ENCODE measurements at places on chromosomes 5 and 9.
A peak's percentile ranks its signal among the peaks of the same experiment; 100 is the strongest.

- DNase-seq: no peak
Measured at GRCh38 chr9:126461029-126461428, 134.4 kb downstream of the MVB12B start.

GRCh38 chr5:133944263-133945185, 23.9 kb downstream of the C5orf15 start:
- DNase-seq: no peak

DNA sequence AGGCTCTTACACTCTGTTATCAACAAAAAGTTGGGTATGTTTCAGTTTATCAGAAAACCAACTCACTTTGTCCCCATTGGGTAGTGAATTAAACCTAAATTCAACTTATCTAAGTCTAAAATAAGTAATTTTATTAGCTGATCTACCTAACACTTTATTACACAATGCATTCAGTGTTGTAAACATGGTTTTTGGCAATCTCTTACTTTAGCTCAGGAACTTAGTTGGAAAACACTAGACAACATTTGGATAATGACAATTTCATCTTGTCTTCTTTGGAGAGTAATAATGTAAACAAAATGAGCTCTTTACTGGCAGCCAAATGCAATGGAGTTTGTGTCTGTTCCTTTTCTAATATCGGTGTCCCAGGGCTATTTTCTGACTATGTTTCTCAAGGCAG, 33.0 kb downstream of the FGF10 start:
- DNase-seq: no peak

GRCh38 chr5:6747103-6747502, 33.9 kb downstream of the TENT4A start:
- no peak for DNase-seq

DNA sequence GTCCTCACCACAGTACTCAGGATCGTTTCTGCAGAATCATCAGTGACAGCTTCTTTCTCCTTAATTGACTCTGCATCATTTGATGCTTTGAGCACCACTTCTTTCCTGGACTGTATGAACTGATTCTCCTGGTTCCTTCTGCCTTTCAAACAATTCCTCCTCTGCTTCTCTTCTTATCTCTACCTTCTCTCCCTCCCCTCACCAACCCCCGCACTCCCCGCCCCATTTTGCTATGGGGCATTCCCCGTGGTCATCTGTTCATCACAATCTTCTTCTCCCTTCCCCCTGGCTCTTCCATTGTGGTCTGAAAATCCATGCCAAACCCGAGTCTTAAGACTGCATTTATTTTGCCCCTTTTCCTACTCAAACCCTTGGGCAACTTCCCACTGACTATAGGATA, 57.9 kb downstream of the FAM78A start:
- no peak for DNase-seq

DNA sequence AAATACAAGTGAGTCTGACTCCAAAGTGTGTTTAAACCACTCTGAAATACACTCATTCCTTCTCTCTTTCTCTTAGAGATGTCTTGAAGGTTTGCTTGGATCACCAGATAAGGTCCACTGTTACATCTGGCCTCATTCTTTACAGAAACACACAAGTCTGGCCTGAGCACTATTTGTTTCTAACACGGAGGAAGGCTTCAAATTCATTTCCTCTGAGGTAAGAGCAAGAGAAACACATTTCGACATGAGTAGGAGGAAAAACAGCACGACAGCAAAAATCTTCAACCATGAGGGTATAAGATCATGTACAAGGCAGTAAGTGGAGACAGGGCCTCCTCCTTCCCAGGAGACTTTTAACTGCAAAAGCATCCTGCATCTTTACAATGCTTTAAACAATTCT, 8.0 kb downstream of the SIL1 start:
- no peak for DNase-seq

GRCh38 chr9:79719021-79719420, 147.3 kb downstream of the TLE4 start:
- DNase-seq: no peak

DNA sequence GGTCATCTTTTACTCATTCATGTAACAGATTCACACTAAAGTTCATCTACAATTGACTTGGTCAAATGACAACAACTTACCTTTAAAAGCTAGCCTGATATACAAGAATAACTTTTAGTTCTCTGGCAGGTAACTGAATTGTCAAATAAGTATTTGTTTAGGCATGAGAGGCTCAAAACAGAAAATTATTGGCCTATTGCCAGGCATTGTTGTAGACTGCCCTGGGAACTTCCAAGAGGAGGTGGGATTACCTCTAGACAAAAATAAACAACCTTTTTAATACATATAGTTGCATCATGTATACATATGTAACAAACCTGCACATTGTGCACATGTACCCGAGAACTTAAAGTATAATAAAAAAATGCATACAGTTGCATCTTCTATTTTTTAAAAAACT, 18.2 kb upstream of the SLCO4C1 start:
- DNase-seq: no peak

DNA sequence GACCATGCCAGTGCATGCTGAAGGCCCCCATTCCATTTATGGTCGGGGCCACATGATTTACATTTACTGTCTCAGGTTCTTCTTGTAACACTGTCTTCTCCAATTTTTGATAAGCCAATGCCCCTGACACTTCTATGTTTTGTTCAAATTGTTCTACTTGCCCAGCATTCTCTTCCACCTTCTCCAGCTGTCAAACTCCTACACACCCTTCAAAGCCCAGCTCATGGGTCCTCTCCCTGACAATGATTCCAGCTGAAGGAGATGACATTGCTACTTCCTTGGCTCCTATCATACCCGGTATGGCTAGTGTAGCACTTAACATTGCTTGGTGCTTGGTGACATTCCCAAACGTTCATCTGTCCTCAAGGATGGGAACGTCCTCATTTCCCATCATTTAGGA, 41.1 kb upstream of the KCNMB1 start:
- no peak for DNase-seq

GRCh38 chr5:22965960-22966359, 112.8 kb upstream of the CDH12 start:
- DNase-seq: no peak

GRCh38 chr9:122042056-122042455, 51.1 kb downstream of the TTLL11 start:
- no peak for DNase-seq

DNA sequence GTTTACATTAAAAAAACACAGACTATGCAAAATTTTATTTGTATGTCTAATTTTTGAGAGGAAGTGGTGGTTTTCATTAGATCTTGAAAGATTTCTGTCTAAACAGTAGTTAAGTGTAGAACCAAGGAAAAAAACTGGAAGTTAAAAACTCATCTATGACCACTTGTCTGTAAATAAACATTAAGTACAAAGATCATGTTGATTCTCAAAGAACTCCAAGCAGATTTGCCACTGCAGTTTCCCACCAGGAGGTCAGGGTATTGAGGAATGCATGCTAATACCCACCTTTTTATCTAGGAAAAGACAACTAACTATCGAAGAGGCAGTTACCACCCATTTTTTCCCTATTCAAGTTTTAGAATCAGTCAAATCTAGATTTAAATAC, 1.9 kb downstream of the STOM start:
- DNase-seq: no peak

DNA sequence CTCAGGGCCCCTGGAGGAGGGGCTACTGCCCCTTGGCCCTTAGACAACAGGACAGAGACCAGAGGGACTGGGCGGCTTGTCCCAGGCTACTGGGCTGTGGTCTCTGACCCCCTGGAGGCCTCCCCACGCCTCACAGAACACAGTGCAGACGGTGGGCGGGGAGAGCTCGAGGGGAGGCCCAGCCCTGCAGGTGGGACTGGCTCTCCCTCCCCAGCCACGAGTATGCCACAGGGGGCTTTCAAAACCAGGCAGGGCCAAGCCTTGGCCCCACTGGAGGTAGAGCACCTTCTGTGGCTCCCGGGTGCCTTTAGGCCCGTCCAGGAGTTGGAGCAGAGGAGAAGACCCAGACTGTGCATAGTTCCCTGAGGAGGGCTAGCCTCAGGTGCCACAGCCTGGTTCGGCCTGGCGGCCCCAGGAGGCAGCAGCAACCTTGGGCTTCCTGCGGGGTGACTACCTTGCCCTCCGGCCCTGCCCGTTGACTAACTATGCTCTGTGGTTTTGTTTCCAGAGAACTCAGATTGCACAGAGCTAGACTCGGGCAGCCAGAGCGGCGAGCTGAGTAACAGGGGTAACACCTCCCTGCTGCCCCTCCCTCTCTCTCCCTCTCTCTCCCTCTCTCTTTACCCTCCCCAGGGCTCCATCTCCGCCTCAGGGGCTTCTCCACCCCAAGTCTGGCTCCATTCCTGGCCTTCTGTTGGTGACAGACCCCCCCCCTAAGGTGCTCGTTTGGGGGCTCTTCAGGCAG, 15.5 kb downstream of the CARD19 start:
- DNase-seq: no peak

- DNase-seq: no peak
Measured at GRCh38 chr9:74132986-74133385, 364.1 kb upstream of the RORB start.

DNA sequence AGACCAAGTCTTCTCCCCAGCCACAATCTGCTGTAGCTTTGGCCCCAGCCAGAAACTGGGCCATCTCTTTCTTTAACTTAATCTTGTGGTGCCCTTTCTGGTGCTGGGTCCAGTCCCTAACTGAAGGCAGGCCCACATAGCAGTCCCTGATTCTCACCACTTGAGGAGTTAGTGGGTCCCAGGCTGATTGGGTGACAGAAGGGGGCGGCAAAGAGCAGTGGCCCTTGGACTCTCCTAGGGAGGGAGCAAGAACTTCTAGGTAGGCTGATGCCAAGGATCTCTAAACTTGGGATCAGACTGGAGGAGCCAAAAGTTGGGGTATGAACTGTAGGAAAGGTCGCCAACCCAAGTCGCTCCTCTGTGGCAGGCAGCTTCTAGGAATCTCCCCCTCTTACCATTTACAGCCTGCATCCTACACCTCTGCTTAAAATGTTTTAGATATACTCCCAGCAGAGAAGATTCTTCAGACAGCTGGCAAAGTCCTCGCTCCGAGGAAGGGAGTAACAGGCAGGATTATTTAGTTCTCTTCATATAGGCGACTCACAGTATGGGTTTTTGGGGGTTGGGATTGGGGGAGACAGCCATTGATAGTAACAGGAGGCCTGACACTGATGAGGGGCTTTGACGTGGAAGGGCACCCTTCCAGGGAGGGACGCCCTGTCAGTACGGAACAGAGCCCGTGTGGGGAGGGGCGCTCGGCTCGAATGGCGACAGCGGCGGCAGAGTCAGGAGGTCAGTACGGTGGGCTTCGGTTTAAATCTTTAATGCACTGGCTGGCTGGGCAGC, 2.0 kb upstream of the CCL27 start:
- DNase-seq: peak; percentile 58

DNA sequence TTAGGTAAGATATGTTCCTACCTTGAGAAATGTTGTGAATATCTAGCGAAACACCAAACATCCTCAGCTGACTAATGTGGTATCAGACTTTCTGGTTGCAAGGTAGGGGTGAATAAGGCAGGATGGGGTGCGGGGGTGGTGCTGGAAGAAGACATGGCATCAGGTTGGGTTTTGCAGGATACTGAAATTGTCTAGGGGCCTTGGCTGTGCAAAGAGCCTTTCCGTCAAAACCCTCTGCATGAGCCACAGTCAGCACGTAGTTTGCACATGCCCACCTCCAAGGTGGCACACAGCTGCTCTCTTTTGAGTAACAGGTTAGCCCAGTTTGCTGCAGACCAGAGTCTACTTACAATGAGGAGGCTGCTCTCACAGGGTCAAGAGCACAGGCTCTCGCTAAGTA, 42.0 kb downstream of the SFXN1 start:
- DNase-seq: no peak

DNA sequence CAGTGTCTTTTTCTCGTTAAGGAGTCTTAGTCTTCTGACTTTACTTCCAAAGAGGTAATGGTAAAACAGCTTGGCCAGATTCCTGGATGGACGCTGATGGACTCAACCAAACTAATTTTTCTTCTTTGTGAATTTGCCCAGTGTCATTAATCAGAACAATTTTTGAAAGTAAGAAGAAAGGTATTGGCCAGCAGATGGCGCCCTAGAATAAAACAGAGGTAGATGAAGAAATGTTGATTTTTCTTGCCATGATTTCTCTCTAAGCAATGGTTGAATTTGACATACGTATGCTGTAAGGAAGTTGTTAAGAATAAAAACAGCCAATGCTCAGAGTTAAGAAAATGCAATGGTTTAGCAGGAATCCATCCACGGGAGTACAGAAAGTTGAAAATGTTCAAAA, 500.0 kb downstream of the DIRAS2 start:
- DNase-seq: peak; percentile 40

GRCh38 chr5:99715921-99716320, 787.1 kb upstream of the CHD1 start:
- no peak for DNase-seq

DNA sequence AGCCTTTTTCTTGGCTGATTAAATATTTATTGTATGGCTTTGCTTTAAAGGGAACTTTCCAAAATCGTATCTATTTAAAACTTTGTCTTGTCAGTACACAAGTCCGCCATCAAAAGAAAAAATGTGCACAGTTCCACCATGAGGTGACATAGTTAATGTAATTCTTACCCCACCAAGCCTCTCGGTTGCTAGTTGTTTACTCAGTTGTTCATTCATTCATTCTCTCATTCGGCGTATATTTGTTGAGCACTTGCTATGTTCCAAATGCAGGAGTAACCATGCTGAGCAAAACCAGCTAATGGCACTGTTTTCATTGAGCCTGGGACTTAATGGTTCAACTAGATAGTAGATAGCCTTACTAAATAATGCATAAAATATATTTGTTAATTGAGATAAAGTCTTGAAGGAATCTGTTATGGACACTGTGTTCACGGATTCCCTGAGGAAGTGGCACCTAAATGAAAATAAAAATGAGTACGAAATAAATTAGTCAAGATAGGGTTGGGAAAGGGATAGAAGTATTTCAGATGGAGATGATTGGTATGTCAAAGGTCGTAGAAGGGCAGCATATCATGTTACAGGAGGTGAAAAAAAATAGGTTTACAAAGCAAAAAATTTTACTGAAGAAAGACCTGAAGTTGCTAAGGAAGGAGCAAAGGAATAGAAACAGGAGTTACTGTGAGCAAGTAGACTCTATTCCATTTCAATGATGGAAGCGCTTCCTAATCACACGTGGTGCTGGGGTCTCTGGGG, 1.5 kb downstream of the DCAF10 start:
- no peak for DNase-seq

DNA sequence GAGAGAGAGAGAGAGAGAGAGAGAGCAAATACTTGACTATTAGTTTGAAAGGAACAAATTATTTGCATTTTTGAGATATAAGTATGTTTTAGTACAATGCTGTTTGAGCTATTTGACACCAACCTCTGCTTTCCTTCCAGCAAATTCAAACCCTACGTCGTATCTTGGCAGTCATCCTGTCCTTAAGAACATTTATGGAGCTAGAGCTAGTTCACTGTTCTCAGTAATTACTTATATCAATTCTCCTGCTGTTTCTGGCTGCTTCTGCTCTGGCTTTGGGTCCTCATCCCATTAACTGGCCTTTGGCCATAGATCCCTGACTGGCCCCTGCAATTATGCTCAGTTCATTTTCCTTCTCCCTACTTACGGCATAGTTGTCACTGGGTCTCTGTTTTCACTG, 19.9 kb upstream of the ERAP2 start:
- no peak for DNase-seq

- DNase-seq: no peak
Measured at GRCh38 chr5:75567710-75568109, 43.5 kb upstream of the ANKDD1B start.

All from effector CD8-positive, alpha-beta T cell (primary cell).